ENCODE measurements at places on chromosomes 6 and 20.

DNA sequence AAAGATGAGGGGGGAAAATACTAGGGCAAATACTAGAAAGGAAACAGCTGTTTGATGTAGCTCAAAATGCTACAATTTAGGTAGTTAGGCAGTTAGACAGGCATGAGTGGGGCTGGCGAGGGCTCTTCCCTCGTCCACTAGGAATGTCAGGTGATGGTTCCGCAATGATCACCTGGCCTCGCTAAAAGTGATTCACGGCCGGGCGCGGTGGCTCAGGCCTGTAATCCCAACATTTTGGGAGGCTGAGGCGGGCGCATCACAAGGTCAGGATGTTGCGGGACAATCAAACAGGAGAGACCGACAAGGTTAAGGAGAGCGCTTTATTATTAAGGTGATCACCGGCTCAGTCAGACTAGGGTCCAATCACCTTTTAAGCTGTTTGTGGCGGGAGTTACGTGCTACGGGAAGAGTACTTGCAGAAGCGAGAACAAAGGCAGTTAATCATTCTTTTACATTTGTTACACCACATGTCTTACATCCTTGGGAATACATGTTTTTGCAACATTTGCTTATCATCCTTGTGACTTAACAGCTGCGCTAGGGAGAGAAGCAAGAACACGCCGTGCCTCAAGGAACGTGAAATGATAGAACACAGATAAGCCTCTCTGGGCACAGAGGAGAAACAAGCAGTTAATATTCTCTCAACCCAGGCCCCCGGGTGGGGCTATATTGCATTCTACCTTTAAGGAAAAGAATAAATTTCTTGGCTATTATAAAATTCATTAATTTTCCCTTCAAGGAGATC is 1025.4 kb downstream of the EYS start:
- no peak for DNase-seq

DNA sequence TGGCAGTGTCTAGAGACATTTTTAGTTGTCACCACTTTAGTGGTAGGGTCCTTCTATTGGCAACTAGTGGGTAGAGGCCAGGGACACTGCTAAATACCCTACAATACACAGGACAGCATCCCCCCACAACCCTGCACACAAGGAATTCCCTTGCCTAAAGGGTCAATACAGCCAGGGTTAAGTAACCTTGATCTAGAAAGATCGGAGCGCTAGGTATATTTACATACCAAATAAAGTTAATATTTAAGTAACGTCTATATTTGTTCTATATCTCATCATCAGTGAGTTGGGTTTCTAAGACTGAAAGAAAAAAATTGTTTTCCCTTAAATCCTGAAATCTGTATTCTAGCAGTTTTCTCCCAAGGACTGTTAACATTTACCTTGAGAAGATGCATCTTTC is 16.1 kb downstream of the BFSP1 start:
- no peak for DNase-seq

DNA sequence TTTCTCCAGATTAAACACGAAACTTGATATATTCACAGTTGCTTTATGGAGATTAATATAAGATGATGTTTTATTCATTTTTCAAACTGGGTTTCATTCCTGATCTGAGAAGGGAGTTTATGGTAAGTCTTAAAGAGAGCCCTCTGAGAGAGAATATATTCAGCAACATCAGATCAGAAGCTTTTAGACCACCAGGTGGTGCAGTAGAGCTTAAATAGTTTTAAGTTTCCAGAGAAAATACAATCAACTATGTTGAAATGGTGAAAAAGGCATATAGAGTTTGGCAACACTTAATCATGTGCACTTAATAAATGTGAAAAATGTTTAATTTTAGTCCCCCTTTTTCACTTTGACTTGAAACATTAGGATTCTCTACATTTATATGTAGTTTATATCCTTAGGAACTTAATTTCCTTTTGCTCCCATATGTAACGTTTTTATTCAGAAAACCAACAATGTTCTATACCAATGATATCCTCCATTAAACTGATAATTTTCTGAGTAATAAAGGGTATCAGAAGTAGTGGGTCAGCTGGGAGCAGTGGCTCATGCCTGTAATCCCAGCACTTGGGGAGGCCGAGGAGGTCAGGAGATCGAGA is 86.4 kb upstream of the CLDN20 start:
- DNase-seq: peak; percentile 39

- no peak for DNase-seq
Measured at GRCh38 chr6:140627002-140627401, 1252.6 kb upstream of the CITED2 start.

DNA sequence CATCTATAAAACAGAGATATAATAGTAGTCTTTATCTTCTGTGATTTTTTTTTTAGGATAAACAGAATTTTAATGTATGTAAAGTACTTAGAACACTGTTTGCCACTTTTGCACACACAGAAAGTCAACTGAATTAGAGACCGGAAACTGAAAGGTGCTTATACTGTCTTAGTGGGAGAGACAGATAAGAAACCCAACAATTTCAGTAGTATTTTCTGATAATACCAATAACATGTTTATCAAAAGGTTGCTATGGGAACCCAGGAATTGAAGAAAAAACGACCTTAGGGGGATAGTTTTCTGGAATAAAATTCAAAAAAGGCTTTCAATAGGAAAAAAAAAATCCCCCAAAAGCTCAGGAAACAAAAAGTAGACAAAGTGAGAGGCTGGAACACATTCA is 138.6 kb downstream of the BCKDHB start:
- no peak for DNase-seq

- DNase-seq: no peak
Measured at GRCh38 chr6:136359851-136360250, 70.2 kb upstream of the BCLAF1 start.

DNA sequence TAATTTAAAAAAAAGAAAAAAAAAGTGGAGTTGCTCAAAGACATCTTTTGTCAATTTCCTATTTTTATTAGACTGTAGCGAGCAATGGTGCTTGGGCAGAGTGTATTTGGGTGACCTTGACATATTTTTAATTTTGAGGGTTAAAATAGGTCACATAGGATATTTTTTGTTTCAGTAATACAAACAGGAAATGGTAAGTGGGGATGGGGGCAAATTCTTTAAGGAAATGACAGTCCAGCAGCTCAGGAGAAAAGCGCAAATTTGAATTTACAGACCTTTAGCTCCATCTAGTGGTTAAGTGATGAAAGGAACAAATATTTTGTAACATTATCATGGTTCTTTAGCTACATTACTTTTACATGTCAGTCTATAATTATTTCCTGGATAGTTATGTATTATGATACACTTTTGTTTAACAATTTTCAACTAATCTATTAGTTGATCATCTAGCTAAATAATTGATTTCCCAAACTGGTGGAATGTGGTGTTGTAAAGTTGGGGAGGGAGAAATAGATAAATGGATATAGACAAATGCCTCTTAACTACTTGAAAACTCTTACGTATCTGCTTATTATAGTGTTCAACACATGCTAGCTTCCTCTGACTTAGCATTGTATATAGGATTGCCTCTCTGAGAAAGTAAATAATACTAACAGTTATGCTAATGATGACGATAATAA is 10.0 kb downstream of the CITED2 start:
- DNase-seq: peak; percentile 74

GRCh38 chr20:9108260-9108659 is 39.4 kb downstream of the PLCB4 start:
- DNase-seq: no peak

DNA sequence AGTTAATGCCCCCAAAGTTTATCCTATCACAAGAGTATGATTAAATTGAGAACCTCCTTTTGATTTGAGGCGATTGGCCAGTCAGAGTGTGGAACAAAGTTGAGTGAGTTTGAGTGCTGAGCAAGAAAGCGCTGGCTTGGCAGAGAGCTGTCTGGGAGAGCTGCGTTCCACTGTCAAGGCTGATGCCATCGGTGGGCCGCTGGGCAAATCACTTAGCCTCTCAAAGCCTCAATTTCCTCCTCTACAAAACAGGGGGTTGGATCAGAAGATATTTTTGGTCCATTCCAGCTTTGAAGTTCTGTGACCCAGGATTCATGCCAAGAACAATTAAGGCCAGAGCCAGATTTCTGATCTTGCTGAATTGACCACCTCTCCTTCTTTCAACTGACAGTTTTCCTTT is 60.2 kb downstream of the TMEM242 start:
- DNase-seq: no peak

Measured in CD8-positive, alpha-beta T cell (primary cell).